ENCODE measurements at places on chromosomes 1 and 21. TPM values are rescaled to one million over a fixed set of nuclear protein-coding genes. Genes with fewer than 3 reads are reported as not detected.

GRCh38 chr1:218698141-218698540 is 353.0 kb downstream of the TGFB2 start:
- DNase-seq = no peak

- no peak for DNase-seq
These were observed 49.5 kb downstream of the OLFML2B start for GRCh38 chr1:161973924-161974845.

- DNase-seq = no peak
These were observed 61.4 kb downstream of the RNASEL start for GRCh38 chr1:182527680-182528079.

DNA sequence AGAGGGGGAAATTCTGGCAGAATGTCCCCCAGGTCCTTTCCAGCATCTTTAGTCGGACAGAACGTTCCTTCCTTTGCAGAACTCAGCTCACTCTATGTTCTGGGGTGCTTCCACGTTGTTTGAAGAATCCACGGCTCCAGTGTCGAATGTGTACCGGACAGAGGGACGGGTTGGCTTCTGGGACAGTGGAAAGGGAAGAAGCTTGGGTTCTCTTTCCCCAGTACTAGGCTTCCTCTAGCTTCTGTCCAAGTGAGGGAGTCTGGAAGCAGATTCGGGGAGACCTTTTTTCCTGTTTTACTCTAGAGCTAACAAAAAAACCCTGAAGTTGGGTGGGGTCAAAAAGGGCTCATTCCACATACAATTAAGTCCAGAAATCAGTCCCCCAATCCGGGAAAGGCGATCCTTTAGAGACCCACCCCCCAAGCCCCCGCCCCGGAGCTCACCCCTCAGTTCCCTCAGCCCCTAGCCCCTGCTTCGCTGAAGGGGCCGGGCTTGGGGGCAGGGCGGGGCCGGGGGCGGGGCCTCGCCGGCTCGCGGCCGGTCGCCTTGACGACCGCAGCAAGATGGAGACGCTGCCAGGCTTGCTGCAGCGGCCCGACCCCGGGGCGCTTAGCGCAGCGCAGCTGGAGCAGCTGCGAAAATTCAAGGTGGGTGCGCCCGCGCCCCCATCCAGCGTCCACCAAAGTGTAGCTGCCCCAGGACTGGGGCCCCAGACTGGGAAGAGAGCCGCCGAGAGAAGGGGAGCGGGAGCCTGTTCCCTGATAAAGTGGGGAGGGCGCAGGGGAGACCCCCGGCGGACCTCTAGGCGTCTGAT is at the start of gene RIIAD1:
RIIAD1 (plus strand) TSS at position 549 of the 814 bp plus-strand sequence; CDS start at position 564, 15 bp downstream.
- DNase-seq = no peak

DNA sequence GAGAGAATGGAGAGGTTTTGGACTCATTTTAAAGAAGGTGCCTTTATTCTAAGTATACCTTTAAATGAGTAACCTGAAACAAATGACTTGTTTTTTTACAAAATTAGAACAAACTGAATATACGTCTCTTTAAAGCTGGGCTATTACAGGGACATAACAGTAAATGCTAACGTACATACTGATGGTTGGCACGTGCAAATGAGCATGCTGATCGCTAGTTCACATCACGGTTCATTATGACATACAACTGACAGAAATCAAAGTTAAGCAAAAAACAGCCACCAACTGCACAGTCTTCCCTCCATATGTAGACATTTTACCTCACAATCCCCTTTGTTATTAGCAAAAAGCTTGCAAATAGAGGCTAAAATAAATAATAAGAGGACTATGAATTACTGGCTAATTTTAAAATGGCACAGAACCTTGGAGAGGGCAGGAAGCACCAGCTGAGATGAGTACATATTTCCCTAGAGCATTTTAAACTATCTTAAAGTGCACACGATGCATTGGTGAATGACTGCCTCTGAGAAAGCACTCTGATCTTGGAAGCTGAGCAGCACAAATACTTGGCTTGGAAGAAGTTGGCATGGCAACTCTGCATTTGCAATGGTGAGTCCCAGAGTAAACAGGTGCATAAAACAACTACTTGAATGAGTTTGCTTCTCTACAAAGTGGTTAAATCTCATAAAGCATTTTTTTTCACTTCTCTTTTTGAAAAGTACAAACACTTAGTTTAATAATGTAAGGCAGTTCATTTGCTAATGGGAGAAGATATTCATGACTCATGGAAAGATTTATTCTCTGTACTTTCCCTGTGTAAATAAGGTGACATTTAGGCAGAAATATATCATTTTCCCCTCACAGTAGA is 204.7 kb downstream of the LHX8 start:
- no peak for DNase-seq

GRCh38 chr1:45802343-45803298 is 791 bp upstream of the MAST2 start:
- peak; percentile 57 for DNase-seq

DNA sequence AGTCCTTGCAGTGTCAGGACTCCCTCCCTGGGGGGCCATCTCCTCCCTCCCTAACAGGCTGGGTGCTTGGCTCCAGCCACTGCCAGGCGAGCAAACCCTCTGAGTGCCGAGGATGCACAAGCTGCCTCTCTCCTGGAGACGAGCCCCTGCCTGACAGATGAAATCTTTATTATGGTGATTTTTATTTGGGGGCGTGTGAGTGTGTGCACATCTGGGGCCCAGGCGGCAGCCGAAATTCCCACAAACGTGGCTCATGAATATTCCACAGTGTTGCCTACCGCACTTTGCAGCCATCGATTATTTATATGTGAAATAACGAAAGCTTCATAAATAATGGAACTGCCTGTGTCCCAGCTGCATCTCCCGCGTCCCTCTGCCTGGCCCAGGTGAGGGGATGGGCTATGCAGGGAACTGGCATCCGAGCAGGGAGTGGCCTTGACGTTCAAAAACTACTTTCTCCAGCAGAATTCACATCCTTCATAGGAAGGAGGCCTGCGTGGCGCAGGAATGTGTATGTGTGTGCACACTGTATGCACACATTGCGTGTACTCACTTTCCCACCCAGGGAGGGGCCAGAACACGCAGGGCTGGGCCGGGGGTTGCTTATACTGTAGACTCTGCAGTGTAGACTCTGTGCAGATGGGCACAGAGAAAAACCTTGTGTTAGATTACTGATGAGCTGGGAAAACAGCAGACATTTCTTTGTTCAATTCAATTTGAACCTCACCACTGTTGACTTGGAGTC is 73.1 kb downstream of the UBIAD1 start:
- DNase-seq = no peak

DNA sequence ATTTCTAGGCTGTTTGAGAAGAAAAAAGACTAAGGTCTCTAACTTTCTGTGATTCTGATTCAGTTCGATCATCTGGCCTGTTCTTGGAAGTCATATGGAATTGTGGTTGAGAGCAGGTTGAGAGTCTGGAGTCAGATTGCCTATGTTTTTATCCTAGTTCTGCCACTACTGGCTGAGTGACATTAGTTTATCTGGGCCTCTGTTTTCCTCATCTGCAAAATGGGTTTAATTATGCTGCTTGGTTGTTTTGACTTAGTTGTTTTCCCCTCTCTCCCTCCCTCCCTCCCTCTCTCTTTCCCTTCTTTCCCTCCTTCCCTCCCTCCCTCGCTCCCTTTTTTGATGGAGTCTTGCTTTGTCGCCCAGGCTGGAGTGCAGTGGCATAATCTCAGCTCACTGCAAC is 6.2 kb downstream of the MACF1 start:
- no peak for DNase-seq

The FAM163A gene
- total RNA-seq = not detected

The ESPN gene
- total RNA-seq = 114 TPM
